Right ventricle myocardium superior (tissue), 1 donor: ENCODE measurements at places on chromosomes 2 and 18. TPM values are rescaled to one million over a fixed set of nuclear protein-coding genes. Genes with fewer than 3 reads are reported as not detected.

- no peak for DNase-seq
These were observed 138.4 kb upstream of the ARL4C start for GRCh38 chr2:234635284-234635683.

GRCh38 chr2:88296247-88296646 is 126.1 kb downstream of the THNSL2 start:
- DNase-seq: no peak

DNA sequence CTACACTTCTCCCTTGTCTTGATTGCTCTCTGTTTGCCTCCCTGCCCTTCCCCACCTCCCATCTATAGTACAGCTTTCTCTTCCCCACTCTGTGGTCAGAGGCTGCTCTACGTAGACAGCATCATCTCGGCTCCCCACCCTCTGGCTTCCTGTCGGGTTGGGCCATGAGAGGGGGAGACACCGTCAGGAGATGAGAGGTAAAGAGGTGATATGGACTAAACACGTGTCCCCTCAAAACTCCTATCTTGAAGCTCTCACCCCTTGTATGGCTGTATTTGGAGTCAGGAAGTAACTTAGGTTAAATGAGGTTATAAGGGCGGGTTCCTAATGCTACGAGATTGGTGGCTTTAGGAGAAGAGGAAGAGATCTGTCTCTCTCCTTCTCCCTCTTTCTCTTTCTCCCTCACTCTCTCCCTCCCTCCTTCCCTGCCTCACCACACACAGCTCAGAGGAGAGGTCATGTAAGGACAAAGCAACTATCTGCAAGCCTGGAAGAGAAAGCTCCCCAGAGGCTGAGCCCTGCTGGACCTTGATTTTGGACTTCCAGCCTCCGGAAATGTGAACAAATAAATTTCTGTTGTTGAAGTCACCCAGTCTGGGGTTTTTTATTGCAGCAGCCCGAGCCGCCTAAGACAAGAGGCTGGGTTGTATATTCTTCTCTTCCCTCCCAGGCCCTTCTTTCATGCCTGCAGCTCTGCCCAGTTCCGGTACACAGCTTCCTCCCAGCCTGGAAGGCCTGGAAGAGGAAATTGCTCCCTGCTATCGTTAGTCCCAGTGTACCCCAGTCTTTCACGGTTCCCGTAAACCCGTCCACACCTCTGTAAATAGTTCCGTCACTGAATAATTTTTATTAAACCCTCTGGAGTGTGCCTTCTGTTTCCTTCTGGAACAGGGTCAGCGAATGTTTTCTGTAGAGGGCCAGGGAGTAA is 138.0 kb downstream of the AKAIN1 start:
- no peak for DNase-seq

Gene ALPI
- not detected for total RNA-seq

DNA sequence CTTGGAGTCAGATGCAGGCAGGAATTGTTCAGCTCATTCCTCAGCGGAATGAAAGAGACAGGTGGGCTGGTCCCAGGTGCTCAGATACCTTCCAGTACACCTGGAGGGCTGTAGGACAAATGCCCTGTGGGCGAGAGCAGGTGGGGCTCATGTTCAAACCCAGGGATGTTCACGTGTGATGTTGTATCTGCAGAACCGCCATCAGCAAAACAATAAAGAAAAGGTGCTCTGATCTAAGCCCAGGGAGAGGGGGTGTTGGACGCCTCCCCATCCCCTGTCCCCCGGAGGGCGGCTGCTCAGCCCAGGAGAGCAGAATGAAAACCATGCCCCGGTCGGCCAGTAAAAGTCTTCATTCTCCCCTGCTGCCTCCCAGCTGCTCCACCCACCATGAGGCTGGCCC is 197.4 kb downstream of the HAUS1 start:
- DNase-seq: no peak

- DNase-seq: no peak
These were observed 70.4 kb downstream of the KIAA1328 start for GRCh38 chr18:36899289-36899688.

- no peak for DNase-seq
These were observed 129.5 kb upstream of the ID2 start for GRCh38 chr2:8552293-8552801.

DNA sequence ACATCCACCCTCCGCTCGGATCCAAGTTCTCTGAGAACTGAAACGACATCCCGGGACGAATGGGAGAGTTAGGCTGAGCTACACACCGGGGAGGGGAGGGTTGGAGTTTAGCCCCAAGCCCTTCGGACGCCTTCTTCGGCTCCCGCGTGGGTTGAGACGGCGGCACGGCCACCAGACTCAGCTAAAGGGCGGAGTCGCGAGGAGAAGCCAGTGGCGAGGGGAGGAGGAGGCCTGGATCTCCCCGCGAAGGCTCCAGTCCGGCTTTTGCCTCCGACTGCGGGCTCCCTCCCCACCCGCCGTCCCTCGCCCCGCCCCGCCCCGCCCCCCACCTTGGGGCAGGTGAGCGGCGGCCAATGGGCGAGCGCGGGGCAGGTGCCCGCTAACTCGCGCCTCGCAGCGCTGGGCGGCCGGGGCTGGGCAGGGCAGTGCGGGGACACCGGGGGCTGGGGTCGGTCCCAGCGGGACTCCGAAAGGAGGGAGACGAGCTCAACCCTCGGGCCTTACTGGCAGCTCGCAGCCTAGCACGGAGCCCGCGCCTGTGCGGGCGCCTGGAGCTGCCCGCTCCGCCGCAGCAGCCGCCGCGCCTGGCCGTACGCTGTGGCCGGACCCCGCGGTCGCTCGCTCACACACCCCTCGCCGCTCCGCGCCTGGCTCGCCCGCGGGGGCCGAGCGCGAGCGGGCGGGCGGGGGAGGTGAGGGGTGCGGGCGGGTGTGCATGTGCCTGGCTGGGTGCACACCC is at the start of gene EMX1:
EMX1 (plus strand) TSS at position 382 of the 739 bp plus-strand sequence; CDS start at position 716, 334 bp downstream.
- no peak for DNase-seq

- peak; percentile 51 for DNase-seq
These were observed 201.7 kb downstream of the TNS1 start for GRCh38 chr2:217801115-217801531.

Gene GULP1
- total RNA-seq: 4.6 TPM

DNA sequence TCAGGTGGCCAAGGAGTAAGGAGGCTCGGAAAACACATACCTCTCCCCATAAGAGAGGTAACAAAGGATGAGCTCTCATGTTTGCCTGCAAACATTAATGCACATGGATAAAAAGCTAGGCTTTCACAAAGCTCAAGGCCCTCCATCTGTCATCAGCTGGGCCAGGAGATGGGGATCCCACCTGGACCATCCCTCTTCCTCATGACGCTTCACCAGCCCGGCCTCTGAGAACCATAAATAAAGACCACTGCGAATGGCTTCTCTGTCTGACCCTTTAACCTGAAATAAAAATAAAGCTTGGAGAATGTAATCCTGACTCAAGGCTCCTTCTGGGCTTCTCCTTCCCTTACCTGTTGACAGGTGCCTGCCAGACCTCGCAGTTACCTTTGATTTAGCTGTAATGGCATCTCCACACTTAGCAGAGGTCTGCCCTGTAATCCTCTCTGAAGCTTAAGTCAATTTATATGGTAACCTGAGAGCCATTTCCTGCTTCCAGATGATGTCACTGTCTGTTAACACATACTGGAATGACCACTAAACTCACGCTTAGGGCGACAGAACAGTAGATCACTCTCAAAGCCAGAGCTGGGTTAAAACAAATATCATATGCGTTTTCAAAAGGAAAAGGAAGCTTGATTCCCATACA is 29.3 kb upstream of the FOXI3 start:
- DNase-seq: no peak

- DNase-seq: no peak
These were observed 26.8 kb upstream of the SLC9A2 start for GRCh38 chr2:102592601-102593000.

Gene SERPINB10
- not detected for total RNA-seq

DNA sequence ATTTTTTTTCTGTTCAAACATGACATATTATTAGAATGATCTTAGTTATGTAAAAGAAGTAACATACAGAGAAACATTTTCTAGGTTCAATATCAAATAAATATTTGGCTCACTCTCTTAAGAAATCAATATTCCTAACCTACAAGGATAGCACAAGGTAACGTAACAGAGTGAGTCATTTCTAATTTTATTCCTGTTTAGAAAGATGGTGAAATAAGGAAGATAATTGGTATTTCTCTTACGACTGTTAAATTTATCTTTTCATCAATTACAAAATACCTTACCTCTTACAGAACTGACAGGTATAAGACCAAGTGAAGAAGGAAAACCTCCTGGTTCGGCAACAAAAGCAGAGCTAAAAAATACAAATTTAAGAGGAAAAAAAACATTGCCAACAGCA is 45.1 kb downstream of the PRELID3A start:
- DNase-seq: no peak

DNA sequence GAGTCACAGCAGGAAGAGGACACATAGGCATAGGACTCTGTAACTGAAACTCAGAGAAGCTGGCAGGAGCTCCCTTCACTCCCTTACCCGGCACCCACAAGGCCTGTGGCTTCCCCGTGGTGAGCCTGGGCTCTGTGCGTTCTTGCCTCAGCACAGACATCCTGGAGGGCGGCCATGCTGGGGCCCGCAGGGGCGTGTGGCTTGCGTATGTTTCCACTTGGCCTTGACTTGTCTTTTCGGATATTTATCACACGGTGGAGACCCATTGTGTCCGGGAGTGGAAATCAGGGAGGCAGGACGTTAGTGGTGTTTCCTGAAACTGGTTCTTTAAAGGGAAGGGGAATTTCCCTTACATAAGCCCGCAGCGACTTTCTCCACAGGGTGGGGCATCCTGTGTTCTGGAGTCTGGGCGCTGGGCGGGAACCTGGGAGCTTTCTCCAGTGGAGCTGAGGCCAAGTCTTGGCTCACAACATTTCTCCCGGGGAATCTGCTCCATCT is 49.9 kb upstream of the EML6 start:
- peak; percentile 92 for DNase-seq
